Progenitor cell of endocrine pancreas (in vitro differentiated cells): ENCODE measurements at places on chromosomes 6 and 20.

GRCh38 chr6:50899306-50899870 is 80.7 kb downstream of the TFAP2B start:
- no peak for DNase-seq

- no peak for DNase-seq
Observed at GRCh38 chr6:16969699-16970655, 131.9 kb upstream of the STMND1 start.

GRCh38 chr20:14672066-14672465 is 334.7 kb upstream of the FLRT3 start:
- DNase-seq: no peak

GRCh38 chr6:3603340-3604130 is 146.7 kb upstream of the SLC22A23 start:
- DNase-seq: no peak

DNA sequence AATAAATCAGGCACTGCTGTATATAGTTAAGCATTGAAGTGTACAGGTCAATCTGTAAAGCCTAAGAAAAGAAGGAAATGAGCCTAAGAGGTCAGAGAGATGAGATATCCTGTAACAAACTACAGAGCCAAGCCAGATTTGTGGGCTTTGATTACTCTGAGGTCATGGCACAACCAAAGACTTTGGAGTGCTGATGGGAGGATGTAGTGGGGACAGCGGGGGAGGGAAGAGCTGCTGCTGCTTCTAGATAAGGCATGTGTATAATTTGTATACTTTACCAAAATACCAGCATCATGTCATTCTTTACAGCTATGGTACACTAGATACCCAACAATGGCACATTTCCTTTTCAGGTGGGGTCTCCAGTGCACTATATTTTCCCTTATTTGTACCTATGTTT is 102.5 kb downstream of the OGFRL1 start:
- no peak for DNase-seq

GRCh38 chr6:47822856-47823554 is 41.2 kb downstream of the OPN5 start:
- no peak for DNase-seq

DNA sequence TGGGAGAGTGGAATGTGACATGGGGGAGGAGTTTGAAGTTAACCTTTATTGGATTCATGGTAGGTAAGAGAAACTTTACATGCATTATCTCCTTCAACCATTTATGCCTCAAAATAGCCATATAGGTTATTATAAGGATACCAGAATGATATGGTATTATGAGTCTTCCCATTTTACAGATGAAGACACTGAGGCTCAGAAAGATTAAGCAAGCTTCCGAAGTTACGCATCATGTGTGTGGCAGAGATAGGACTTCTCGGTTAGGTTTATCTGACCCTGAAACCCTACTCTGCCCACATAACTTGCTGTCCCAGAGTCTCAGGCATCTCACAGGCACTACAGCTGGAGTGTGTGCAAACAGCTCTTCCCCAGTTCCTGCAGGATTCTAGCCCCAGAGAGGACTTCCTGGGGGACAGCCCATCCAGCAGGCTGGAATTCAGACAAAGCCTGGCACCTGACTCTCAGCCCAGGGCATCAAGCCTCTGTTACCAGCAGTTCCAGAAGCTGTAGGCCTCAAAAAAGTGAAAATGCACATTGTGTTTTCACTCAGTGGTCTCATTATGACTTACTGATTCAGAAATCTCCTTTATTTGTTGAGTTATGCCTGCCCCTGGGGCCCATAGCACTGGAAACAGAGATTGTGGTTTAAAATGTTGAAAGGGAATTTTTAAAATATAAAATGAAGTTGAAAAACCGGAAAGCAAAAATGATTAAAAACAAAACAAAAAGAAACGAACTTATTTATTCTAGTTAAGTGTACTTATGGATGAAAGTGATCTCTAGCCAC is 512.8 kb upstream of the CHD6 start:
- no peak for DNase-seq

DNA sequence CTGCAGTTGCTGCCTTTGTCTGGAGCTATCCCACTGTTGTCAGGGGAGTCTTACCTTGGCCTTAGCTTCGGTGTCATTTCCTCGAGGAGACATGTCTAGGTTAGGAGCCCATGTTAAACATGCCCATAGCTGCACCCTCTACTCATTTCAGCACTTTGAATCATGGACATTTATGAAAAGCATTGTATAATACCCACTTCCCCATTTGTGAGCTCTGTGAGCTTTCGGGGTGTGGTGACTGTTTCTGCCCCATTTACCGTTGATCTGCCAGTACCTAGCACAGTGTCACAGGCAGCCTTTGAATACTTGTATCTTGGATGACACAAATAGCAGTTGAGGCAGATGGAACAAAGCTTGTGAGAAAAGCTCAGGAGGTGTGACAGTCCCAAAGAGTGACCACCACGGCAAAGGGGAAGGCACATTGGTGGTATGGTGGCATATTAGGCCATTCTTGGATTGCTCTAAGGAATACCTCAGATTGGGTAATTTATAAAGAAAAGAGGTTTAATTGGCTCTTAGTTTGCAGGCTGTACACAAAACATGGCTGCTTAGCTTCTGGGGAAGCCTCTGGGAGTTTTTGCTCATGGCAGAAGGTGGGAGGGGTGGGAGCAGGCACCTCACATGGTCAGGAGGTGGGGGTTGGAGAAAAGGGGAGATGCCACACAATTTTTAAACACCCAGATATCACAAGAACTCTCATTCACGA is 42.0 kb downstream of the JARID2 start:
- DNase-seq: no peak

DNA sequence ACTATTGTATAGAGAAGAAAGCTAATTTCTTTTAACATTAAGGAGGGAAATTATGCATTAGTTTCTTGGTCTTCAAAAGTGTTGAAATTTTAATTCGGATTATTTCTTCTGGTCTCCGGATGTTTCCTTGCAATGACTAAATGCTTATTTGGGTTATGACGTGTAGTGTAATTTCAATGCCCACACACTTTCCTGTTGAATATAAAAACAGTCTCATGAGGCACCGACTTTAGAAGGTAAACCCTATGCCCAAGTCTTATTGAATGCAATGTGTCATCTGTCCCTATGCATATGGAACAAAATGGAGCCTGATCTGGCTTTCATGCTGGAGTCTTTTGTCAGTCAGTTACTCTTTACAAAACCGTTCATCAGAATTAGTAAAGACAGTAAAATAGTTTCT is 17.7 kb downstream of the GJA1 start:
- no peak for DNase-seq

GRCh38 chr6:125598422-125598821 is 151.0 kb upstream of the HEY2 start:
- DNase-seq: no peak

- no peak for DNase-seq
Observed at GRCh38 chr20:32111753-32112152, 2.2 kb downstream of the TM9SF4 start.

- DNase-seq: no peak
Observed at GRCh38 chr6:132686531-132686930, 27.3 kb downstream of the VNN1 start.

DNA sequence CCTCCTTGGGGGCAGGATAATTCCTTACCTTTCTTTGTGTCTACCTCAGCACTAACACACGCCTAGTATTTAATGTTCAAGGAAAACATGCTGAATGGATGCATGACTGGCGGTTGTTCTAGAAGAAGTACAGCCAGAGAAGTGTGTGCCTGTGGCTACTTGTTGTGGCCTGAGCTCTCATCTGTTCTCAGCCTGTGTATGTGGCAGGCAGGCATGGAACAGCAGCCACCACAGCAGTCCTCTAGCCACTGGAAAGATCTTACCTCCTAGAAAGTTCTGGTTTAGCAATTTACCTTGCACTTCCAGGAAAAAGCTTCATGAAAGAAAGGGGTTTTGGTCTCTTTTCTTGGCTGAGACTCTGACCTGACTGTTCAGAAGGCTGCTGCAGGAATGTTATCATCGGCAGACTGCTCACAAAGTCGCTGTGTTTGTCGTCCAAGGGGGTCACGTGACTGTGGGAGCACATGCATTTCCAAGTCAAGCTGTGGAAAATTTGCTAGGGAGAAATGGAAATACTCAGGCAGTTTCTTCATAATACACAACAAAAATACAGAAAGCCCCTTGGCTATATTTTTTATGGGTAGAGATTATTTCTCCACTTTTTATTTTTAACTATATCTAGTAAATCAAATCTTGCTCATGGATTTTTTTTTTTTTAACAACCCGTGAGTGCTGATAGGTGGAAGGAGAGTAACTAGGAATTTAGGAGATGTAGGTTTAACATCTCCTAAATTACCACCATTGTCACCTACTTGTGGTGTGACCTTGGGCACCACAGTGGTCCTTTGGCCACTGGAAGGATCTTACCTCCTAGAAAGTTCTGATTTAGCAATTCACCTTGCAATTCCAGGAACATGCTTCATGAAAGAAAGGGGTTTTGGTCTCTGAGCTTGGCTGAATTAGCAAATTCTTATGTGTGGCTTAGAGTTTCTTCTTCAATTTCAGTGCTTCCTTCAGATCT is 110.8 kb upstream of the GPR6 start:
- DNase-seq: no peak

DNA sequence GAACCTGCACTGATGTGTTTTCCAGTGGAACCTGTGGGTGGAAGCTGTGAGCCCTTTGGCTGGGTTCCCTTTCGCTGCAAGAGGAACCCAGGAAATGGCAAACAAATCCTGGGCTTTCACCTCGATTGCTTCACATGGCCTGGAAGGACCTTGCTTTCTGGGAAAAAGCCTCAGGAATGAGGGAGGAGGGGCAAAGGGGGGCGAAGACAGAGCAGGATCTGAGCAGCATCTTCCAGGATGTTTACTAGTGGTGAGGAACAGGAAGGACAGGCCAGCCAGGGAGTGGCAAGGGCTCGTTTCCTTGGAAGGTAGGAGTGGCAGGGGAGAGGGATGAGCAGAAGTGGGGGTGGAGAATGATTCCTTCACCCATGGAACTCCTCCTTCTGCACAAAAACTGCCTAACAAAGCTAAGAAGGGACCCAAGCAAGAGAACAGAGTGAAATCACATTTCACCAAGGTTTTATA is 5.9 kb downstream of the SLC2A10 start:
- DNase-seq: no peak

DNA sequence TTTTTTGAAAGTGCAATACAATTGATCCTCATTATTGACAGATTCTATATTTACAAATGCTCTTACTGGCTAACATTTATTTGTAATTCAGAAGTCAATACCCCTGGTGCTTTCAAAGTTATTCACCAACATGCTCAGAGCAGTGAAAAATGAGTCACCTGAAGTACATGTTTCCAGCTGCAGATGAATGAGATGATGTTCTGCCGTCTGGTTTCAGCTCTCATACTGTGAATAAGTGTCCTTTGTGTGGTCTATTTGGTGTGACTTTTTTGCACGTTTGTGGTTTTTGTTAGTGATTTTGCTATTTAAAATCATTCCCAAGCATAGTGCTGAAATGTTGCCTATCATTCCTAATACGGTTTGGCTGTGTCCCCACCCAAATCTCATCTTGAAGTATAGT is 22.3 kb upstream of the EYA4 start:
- DNase-seq: no peak

GRCh38 chr20:62248890-62249560 is 10.7 kb downstream of the OSBPL2 start:
- no peak for DNase-seq

DNA sequence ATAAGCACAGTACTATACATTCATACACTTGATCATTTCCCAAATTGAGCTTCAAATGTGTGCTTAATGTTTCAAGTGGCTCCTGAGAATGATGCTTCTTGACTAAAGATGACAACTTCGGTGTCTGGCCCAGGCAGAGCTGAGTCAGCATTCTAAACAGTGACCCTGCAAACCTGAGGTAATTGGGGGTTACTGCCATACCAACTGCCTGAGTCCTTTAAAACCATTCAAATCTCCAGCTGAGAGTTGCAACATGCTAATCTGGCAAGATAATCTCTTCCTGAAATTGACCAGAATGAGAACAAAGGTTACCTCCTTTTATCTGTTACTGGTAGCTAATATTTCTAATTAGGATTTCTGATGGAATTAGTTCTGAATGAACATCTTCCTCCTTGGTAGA is 8.2 kb downstream of the BACH2 start:
- no peak for DNase-seq

DNA sequence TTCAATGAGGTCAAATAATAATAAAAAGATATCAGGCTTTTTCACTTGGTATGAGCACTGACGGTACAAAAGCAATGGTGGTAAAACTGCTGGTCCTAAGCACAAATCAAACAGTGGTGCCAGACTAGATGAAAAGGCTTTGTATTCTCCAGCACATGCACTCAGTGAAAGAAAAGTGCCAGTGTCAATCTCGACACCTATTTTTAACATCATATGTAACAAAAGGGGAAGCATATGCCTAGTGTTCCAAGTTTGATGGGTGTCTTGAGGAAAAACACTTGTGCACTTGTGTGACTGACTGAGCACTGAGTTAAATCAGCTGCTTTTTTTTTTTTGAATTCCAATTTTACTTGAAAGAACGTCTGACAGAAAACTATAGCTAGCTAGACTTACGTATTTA is 27.3 kb downstream of the MED23 start:
- DNase-seq: no peak

DNA sequence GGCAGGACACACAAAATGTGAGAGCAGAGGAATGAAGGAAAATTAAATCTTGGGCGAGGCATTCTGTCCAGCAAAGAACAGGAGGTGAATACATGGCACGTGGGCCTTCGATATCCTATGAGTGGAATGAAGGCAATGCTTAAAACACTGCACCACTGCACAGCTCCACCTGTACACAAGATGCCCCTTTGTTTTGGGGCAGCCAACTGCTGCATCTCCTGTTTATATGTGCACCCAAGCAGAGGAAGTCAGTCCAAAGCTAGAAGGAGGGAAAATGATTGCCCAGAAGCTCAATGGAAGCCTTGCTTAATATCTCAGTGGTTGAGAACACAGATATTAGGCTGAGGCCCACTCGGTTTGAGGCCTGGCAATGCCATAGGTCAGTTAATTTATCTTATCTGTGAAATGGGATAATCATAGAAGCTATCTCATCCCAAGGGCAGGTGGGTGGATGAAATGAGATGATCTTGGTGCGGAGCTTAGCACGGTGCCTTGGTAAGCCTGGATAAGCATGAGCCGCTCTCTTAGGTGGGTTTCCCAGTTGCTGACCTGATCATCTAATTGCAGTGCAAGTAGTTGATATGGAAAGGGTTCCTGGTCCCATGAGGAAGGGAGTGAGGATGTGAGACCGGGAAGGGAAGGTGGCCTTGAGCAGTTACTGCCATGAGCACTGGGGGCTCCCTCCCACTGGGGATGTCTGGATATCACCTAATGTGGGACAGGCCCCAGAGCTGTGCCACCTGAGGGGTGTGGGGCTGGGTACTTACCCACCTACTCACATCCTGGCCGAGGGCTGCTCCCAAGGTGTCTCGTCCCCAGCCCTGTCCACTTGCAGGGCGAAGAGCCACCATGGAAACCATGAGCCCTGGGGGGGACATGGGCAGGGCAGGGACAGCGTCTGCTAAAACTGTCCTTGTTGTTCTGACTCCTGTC is 9.9 kb downstream of the BANF2 start:
- DNase-seq: no peak

GRCh38 chr6:47650553-47651432 is 47.6 kb upstream of the ADGRF4 start:
- no peak for DNase-seq

GRCh38 chr20:49854190-49854875 is 41.7 kb downstream of the SLC9A8 start:
- no peak for DNase-seq
